ENCODE measurements at places on chromosomes 3 and 15.

DNA sequence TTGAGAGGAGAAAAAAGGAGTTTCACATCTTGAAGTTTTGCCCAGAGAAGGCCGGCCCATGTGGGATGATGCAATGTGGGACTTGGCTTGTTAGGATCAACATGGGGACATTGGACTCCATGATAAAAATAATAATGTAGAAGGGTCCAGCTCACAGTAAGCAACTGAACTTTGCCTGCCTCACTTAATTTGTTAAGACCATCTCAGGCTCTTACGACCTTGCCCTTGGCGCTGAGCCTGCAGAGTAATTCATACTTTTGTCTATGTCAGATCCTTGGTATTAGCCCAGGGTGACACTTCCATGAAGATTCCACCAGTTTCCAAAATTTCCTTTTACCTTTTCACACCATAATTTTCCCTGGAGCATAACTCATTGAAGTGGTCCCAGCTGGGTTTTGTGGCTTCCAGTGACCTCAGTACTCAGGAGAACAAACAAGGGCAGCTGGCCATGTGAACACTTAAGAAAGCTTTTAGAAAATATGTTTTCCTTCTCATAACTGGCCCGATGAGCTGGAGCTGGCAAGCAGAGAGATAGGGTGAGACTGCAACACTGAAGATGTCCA, 315.4 kb upstream of the RASGRP1 start:
- DNase-seq = no peak

DNA sequence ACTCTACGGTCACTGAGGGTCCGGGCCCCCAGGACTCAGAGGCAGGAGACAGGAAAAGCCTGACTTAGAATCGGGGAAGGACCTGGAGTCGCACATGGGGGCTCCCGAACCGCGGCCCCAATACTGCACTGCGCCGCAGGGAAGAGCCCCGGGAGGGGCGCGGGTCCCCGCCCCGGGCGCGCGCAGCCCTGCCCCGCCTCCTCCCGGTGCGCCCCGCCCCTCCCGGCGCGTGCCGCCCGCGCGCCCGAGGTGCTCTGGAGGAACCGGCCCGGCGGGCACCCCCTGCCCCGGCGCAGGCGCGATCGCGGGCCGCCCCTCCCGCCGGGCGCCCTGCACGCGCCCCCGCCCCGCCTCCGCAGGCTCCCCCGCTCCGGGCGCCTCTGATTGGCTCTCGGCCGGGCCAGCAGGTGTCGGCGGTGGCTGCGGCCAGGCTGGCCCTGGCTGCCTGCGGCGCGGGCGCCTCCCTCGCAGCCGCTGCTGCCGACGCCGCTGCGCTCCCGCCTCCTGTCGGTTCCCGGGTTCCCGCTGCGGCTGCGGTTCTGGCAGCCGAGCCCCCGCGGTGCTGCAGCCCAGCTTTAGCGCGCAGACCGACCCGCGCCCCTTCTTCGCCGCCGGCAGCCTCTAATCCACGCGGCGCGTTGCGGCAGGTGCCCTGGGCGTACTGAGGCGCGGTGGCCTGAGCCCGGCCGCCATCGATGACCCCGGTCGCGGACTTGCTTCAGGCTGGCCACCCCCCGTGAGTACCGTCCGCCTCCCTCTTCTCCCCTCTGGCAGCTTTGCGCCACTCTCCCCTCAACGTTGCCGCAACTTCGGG, at the start of gene MYRIP:
TSS of gene MYRIP (plus strand) at position 429 of the 814 bp plus-strand sequence. CDS start 91,208 bp downstream, outside the sequence.
- no peak for DNase-seq

DNA sequence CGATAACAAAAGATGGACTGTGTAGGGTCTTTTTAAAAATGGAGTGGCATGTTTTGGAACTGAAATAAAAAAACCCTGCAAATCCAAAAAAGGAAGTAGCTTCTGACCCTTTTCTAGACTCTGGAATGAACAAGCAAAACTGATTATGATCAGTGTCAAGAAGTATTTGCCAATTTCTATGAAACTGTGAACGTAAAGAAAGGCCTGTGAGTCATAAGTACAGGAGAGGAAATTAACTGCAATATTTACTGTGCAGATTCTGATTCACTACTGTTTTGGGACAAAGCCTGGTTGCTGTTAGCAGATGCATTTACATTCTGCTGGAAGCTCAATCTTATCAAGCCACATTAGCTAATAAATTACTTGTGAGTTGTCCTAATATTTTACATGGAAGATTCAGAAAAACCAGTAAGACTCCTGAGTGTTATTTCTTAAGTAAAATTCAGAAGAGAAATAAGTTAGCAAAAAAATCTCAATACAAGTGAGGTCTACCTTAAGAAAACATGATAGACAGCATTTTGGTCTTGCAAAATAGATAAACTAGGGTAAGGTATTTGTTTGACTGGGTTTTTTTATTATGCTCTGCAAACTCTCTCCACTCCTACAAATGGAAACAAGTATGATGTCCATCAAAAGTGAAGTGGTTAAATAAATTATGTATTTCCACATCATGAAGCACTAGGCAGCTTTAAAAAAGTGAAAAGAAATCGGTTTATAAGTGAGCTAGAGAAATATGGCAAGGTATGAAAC, 90.2 kb upstream of the LMOD3 start:
- DNase-seq = no peak

DNA sequence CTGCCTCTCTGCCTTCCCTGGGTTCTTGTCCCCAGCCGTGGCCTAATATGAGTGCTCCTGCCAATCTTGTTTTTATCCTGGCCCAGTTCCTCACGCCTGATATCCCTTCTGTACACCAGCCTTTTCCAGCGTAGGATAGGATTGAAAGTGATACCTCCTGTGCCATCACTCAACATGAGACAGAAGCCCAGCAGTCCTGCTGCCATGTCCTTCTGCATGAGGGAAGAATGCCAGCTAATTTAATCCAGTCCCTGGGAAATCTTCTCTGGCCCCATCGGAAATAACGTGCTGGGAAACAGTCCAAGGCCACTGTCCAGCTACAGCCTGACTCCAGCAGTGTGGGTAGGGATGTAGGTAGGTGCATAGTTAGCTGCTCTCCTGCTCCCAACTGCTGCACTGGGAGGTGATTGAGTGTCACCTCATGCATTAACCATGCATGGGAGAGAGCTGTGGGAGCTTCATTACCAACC, 92.0 kb upstream of the TPM1 start:
- DNase-seq = no peak

DNA sequence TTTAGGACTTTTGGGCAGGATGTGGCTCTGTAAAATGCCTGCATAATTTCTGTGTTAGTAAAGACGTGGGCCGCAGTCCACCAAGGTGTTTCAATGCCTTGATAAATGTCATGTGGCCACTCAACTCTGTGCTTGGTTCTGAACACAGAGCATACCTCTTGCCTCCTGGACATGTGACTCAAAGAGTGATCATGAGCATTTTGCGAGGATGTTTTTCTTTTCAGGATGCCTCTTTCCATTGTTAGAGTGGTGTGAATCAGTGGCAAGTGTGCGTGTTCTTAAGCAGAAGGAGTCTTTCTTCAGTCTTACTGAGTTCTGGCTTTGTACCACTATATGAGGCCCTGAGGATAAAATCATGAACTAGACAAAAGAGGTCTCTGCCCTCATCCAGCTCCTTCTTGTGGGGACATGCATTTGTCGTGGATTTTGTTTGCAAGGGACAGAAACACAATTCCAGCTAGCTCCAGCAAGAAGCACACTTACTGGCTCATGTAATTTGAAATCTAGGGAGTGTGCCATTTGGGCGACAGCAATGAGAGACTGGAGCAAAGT, 363.4 kb downstream of the LRTM1 start:
- DNase-seq = no peak

DNA sequence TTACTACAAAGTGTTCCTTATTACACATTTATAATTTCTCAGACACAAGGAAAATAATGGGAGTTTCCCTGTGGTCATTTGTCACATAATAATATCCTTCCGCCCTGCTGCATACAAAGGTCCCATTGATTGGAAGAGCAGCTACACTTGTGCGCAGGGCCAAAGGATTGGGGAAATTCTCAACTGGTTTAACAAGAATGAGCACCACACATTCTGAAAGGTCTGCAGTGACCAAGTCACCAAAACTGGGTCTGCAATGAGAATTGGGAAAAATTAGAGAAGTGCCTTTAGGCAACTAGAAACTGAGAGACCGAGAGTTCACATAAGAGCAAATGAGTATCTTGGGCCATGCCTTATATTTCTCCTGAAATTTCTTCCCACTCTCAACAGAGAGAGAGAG, 98.2 kb upstream of the NR2F2 start:
- DNase-seq = no peak

DNA sequence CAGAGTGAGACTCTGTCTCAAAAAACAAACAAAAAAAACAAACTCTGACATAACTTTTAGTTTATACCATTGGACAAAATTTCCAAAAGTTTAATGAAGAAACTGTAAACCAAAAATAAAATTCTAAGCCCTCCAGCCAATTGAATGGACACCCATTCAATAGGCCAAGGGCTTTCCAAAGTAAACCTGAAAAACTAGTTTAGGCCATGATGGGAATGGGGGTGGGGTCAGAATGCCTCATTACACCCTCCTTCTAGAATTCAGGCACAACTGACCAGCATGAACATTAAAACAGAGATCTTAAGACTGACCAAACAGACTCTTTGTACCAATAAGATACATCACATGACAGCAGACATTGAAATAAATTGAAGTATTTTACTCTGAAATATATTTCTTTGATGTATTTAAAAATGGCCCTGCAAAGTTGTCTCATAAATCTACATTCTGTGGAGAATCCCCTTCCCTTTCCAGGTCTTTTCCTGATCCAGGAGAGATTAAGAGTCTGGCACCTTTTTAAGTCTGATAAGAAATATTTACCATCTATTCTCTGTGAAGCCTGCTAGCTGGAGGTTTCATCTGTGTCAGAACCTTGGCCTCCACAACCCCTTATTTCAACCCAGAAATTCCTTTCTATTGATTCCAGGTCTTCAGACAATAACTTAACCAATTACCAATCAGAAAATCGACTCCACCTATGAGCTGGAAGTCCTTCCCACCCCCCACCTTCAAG, 15.7 kb downstream of the THOC7 start:
- DNase-seq = no peak

- no peak for DNase-seq
Observed at GRCh38 chr3:188719545-188719944, 452.2 kb upstream of the TPRG1 start.

All from naive thymus-derived CD8-positive, alpha-beta T cell (primary cell).